Hepatocyte (in vitro differentiated cells): ENCODE measurements at places on chromosomes 5 and 9. TPM values are rescaled to one million over a fixed set of nuclear protein-coding genes. Genes with fewer than 3 reads are reported as not detected.

DNA sequence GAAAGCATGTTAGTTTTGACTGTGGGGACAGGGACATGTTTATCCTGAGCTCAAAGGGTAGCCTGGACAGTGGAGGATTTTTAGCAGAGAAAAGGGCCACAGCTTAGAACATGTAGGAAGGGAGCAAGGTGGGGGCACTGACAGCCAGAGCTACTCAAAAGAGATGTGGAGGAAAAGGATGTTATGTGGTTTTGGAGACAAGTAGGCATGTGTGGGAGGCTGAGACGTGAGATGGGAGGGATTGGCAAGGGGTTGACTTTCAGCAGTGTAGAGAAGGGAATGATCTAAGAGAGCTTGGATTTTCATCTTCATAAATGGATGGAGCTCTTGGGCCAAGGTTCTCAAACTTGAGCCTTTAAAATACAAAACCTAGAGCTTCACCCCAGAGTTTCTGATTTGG lies 24.0 kb downstream of the SYK start:
- no peak for DNase-seq

DNA sequence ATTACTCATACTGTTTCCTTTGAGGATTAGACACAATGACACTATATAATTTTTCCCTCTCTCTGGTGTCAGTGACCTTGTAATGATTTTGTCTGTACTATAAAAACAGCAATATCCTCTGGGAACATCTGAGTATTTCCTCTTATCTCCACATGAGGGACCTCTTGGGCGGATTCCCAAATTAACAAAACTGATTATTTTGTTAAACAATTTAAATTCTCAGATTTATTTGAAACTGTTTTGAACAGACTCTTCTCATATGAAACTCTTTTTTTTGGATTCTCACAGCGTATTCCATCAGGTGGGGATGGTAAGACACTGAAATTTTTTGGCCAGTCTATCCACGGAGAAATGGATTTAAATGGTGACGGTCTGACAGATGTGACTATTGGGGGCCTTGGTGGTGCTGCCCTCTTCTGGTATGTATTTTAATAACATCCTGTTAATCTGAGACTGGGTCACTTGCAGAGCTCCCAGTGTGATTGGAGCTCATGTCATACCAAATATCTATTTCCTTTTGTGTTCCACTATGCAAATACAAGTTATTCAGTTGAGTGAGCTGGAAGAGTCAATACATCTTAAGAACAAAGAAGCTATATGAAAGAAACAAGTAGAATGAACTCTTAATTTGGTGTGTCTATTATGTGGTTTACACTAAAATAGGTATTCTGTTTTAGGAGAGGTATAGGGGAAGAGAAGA lies 73.8 kb upstream of the ITGA2 start:
- DNase-seq = peak; percentile 70

DNA sequence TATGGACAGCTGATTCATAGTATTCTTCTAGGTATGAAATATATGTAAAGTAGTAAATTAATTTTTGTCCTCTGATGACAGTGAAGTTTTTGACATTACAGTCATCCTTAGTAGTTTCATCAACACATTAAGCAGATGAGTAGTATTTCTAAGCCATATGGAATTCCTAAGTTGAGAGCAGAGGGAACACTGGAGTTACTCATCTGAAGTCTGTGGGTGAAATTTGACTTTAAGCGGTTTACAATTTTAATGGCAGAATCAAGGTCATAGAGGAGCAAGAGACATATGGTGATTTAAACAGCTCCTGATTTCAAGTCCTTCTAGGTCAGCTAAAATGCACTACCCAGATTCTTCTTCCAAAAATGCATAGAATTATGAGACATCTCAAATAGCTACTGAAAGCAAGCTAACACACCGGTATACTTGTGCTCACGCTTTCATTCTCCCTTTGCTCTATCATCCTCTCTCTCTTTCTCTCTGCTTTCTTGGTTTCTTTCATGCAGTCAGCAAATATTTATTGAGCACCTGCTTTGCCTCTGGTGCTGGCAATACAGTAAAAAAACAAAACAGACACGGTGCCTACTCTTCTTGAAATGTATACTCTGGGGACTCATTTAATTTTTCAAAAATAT lies 235.9 kb downstream of the FER start:
- no peak for DNase-seq

DNA sequence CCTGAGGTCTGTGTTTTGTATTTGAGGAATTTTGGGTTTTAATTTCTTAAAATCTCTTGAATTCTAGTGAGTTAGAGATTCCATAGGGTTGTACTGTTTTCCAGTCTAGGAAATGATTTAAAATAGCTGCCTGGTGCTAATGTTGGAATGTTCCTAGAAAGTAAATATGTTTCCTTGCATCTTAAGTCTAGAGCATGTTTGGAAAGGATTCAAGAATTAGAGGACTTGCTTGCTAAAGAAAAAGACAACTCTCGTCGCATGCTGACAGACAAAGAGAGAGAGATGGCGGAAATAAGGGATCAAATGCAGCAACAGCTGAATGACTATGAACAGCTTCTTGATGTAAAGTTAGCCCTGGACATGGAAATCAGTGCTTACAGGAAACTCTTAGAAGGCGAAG lies 41.8 kb downstream of the LMNB1 start:
- no peak for DNase-seq

DNA sequence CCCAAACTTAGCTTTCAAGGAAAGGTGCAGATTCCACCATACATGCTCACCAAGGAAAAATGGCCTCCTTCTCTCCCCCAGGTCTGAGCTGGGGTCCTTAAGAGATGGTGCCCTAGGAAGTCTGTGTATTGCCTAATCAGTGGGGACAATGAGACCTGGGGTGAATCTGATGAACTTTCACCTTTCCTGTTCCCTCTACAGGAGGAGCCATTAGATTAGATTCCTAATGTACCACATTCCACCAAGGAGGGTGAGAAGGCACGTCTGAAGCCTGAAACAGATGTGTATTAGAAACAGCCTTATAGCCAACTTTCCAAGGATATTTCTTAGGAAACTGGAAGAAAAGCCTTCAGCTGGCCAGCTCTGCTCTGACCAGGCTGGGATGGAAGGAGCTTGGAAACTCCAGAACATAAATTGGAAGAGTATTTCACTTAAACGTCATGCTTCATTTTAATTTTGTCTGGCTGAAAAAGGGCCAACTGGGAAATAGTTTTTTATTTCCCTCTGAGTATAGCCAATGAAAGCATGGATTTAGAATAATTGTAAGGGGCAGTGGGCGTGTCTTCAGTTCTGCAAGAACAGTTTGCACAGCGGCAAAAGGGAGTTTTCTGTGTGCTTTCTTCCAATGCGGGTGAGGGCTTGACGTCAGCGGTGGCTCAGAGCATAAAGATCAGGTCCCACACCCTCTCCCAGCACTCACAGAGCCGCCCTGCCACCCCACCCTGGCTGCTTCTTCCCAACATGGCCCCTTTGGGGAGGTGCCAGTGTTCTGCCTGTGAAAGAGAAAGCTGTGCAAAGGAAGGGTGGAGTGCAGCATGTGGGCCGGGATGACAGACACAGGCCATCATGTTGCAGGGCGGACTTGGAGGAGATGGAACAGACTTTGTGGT lies 210.9 kb downstream of the ESM1 start:
- peak; percentile 15 for DNase-seq

- no peak for DNase-seq
Measured at GRCh38 chr9:2853517-2853916, 9.6 kb upstream of the PUM3 start.

GRCh38 chr9:125568621-125569020 lies 138.4 kb downstream of the MAPKAP1 start:
- DNase-seq = no peak

DNA sequence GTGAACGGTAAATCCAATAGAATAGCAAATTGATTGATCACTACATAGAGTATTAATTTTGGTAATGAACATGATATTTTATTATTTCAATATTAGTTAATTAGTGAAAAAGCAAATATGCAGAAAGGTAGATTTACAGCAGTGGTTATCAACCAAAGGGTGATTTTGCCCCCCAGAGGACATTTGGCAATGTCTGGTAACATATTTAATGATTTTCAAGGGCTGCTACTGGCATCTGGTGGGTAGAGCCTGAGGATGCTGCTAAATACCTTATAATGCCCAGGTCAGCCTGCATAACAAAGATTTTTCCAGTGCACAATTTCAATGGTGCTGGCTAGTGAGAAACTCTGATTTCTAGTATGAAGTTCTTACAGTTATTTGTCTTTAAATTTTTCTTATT lies 1313.7 kb downstream of the PTPRD start:
- DNase-seq = no peak

DNA sequence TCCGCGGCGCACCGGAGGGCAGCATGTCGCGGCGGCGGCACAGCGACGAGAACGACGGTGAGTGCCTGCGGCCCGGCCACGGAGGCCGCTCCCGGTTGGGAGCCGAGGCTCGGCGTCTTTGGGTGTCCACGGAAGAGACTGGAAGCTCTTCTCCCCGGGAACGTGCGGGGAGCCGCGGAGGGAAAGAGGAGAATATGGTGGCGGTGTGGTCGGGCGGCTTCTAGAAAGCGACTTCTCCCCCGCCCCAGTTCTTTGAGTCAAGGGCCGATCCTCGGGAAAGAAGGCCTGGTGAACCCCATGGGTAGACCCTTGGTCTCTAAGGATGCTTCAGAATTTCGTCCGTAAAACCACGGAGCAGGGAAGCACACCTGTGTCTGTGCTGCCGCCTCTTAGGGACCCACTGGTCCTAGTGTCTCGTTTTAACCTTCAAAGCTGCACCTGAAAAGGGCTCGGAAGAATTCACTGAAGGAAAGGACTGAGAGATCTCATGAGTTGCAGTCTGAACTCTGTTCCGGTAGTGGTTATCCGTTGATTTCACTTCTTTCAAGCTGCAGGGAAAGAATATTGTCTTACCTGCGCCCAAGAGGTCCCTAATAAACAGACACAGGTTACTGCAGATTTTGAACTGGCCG lies 354 bp downstream of the NCBP1 start:
- DNase-seq = no peak

DNA sequence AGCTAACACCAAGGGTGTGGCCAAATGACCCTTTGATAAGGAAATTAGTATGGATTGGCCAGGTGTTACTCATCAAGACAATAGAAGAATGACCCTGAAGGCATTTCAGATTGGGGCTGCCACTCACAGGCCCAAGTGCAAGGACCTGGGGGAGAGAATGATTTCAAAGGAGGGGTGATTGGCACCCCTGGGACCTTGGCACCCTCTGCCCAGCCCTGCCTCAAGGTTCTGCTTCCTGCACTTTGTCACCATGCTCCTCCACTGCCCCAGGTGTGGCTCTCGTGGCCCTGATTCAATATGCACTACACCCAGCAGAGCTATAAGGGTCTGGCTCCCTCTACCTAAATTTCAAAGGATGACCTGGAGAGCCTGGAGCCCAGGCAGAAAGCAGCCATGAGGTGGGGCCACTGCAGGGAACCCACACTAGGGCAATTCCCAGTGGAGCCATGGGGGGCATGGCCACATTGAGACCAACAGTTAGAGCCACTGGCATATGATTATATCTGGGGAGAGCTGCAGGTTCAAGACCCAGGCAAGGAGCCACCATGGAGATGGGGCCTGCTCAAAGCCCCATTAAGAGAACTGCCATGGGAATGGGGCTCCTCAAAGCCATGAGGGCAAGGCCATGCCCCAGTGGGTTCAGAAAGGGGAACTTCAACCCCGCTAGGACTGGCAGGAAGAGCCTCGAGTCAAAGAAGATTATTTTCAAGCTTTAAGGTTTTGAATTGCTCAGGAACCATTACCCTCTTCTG lies 93.0 kb downstream of the CEMIP2 start:
- no peak for DNase-seq

GRCh38 chr5:5795074-5795771 lies 372.7 kb downstream of the ICE1 start:
- DNase-seq = no peak

- no peak for DNase-seq
Measured at GRCh38 chr9:106994463-106994862, 131.5 kb downstream of the ZNF462 start.

- DNase-seq = no peak
Measured at GRCh38 chr9:125829743-125830142, 82.6 kb downstream of the PBX3 start.

GRCh38 chr5:17306726-17307091 lies 89.3 kb downstream of the BASP1 start:
- DNase-seq = no peak

- DNase-seq = no peak
Measured at GRCh38 chr9:77834898-77835488, 186.9 kb upstream of the GNA14 start.

DNA sequence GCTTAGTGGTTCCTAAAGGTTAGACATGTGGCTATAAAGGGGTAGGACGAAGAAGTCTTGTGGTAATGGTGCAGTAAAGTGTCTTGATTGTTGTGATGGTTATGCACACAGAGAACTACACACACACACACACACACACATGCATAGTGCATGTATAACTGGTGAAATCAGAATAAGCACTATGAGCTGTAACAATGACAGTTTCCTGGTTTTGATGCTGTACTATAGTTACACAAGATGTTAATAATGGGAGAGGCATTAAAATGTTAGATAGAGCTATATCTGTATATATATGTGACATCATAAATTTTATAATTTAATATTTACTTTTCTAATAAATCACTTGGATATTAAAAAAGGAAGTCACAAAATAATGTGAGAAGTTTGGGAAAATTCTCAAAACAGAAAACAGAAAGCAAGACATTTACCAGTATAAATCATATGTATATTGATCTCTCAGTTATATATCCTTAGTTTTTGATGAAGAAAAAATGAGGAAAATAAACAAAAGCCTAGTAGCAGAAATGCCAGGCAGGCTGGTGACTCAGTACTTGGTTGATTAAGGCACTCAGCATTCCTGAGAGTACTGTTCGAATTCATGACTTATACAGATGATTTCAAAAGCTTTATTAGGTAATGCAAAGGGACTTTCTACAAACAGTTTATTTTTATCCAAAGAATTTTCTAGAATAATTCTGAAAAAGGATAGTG lies 350.5 kb upstream of the DAB2 start:
- DNase-seq = peak; percentile 13

- DNase-seq = no peak
Measured at GRCh38 chr5:10355071-10355889, 1.8 kb downstream of the MARCHF6 start.

GRCh38 chr9:69122082-69122548 lies 52.0 kb upstream of the TJP2 start:
- DNase-seq = peak; percentile 68

GRCh38 chr5:3878267-3878666 lies 282.6 kb downstream of the IRX1 start:
- DNase-seq = no peak

DNA sequence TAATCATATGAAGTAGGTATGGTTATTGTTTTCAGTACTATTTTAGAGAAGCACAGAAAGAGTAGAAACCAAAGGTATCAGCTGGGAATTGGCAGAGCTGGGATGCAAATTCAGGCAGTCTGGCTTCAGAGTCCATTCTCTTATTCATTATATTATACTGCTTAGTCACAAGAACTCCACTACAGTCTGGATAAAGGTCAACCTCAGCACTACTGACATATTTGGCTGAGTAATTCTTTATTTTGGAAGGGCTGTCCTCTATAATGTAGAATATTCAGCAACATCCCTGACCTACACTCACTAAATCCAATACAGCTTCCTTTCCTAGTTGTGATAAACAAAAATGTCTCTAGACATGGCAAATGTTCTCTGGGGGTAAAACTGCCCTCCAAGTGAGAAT lies 37.6 kb downstream of the PTGER4 start:
- DNase-seq = no peak

- no peak for DNase-seq
Measured at GRCh38 chr9:129836311-129837007, 1.2 kb downstream of the USP20 start.

DNAJC25 gene
- polyA plus RNA-seq = 14.6 and 19.8 TPM in 2 replicates

CD180 gene
- polyA plus RNA-seq = 0.24 TPM in 1 of 2 replicates, not detected in the other

PCDHGA9 gene
- polyA plus RNA-seq = not detected in 2 replicates

GARNL3 gene
- 9.5 and 16.4 TPM in 2 replicates for polyA plus RNA-seq

GPR21 gene
- polyA plus RNA-seq = 0.75 TPM in 1 of 2 replicates, not detected in the other

FLT4 gene
- polyA plus RNA-seq = 0.83 and 1.3 TPM in 2 replicates

ELAVL2 gene
- 1.4 TPM in 1 of 2 replicates, not detected in the other for polyA plus RNA-seq

NREP gene
- polyA plus RNA-seq = 148 and 177 TPM in 2 replicates
